CD4-positive, alpha-beta T cell treated with Interleukin-6 at 100 ng/mL for 8 hours (primary cell): ENCODE measurements at places on chromosomes 7 and 10.
A peak's percentile ranks its signal among the peaks of the same experiment; 100 is the strongest.

- DNase-seq: no peak
Measured at GRCh38 chr10:103140469-103140868, 52.6 kb downstream of the NT5C2 start.

DNA sequence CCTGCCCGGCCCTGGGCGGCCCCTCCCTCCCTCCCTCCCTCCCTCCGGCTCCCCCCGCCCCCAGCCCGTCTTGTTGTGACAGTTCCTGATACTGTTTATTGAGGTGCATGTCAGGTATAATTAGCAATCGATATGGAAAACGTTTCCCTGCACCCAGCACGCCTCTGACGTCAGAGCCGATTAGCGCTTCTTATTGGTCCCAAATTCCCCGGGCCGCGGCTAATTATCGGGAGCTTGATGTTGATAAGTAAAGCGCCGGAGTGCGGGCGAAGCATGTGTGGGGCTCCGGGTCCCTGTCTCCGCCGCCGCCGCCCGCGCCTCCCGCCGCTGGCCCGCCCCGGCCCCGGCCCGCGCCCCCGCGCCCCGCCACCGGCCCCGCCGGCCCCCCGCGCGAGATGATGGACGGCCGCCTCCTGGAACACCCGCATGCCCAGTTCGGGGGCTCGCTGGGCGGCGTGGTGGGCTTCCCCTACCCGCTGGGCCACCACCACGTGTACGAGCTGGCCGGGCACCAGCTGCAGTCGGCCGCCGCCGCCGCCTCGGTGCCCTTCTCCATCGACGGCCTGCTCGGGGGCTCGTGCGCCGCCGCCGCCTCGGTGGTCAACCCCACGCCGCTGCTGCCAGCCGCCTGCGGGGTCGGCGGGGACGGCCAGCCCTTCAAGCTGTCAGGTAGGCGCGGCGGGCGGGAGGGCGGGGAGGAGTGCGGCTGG lies at the start of gene UNCX:
UNCX (plus strand) TSS at position 250 of the 710 bp plus-strand sequence; CDS start at position 396, 146 bp downstream.
- no peak for DNase-seq

DNA sequence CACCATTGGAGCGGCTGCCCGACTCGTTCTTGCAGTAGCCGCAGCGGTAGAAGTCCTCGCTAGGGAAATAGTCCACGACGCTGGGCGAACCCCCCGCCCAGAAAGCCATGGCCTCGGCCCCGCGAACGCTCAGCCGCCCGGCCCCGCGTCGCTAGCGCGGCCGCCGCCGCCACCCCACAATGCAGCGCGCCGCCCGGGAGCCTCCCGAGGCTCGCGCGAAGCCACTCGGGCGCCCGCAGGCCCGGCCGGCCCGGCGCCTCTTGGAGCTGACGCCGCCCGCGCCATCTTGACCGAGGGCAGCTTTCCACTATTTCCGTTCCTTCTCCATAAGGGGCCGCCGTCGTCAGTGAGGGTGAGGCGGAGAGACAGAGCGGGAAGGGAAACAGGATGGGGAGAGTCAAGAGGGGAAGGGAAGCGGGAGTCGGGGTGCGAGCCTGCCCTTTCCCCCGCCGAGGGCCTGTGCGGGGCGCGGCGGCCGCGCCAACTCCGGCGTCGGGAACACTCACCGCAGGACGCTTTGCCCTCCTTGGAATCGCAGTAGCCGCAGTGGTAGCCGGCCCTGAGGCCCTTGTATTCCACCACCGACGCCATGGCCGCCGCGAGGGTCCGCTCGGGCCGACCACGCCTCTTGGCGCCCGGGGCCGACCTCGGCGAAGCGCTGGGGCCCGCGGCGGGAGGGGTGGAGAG lies at the start of gene ATE1:
ATE1 (minus strand) TSS at position 191 of the 687 bp plus-strand sequence; CDS start at position 109, 82 bp downstream.
- peak; percentile 76 for DNase-seq

DNA sequence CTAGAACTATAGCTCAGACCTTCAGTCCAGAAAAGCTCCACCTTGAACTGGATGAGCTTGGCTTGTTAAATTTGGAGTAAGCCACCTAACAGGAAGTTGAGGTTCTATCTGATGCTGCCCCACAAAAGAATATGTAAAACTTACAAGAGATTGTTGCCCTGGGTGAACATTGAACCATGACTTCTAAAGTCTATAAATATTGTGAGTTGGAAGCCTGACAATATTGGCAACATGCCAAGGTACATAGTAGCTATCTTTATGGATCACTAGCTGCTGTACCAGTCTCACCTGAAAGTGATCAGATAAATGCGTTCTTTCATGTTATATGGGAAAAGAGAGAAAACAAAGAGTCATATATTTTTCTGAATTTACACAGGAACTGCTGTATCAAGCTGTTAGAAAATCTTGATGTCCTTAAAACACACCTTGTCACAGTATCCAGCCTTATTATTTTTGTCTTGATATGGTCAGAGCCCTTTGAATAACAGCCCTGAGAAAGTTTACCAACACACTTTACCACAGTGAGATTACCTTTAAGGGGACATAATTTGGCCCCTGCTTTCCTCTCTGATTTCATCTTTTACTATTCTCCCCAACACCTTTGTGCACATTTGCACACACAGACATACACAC lies 92.0 kb downstream of the LSMEM1 start:
- no peak for DNase-seq

GRCh38 chr7:47724335-47724982 lies 142.5 kb upstream of the TNS3 start:
- no peak for DNase-seq

DNA sequence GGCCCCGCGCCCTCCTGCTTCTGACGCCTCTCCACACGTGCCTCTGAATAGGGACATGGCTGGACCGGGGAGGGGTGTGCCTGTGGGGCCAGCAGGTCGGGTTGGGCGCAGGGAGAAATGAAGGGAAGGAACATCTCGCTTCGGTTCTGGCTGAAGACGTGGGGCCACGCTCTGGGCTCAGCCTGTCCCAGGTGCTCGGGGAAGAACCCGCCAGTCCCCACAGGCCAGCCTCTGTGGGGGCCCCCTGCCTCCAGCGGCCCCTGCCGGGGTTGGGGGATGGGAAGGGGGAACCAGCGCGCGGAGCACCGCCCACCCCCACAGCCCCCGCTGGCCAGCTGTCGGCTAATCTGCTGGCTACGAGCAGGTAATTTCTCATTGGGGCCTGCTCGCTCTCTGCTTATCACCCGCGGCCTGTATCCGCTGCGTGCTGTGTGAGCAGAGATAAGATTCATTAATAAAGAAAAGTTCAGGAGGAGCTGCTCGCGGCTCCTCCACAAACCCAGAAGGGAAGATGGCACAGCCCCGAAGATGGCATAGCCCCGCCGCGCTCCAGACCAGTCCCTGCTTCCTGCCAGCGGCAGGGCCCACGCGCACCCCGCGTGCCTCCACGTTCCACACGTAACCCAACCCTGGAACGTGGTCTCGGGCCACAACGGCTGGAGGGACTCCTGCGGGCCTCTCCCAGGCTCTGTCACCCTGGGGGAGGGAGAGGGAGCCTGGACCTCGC lies 186.2 kb downstream of the ELFN1 start:
- DNase-seq: no peak

GRCh38 chr7:156356551-156356950 lies 284.0 kb upstream of the RNF32 start:
- no peak for DNase-seq

DNA sequence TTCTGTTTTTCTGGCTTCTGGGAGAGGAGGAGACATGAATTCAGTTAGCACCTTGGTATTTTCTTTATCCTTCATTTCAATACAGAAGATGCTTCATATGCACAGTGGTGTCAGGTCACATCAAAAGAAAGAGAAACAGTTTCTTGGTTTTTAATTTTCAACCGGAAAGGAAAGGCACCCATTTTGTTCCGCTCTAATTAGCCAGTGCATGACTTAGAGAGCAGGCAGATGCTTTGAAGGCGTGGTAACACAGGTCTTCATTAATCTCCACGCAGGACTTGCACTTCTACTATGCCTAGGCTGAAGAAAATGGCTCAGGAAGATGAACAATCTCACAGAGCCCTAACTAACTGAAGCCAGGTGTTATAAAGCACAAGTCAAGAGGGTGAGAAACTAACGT lies 70.4 kb upstream of the ATRNL1 start:
- no peak for DNase-seq

- DNase-seq: no peak
Measured at GRCh38 chr7:127885843-127886242, 145.4 kb downstream of the LRRC4 start.

- DNase-seq: no peak
Measured at GRCh38 chr10:97687785-97688781, 1.0 kb upstream of the AVPI1 start.

- no peak for DNase-seq
Measured at GRCh38 chr7:124791426-124791825, 25.8 kb upstream of the GPR37 start.

- DNase-seq: no peak
Measured at GRCh38 chr7:157668221-157668883, 331.5 kb downstream of the DNAJB6 start.

DNA sequence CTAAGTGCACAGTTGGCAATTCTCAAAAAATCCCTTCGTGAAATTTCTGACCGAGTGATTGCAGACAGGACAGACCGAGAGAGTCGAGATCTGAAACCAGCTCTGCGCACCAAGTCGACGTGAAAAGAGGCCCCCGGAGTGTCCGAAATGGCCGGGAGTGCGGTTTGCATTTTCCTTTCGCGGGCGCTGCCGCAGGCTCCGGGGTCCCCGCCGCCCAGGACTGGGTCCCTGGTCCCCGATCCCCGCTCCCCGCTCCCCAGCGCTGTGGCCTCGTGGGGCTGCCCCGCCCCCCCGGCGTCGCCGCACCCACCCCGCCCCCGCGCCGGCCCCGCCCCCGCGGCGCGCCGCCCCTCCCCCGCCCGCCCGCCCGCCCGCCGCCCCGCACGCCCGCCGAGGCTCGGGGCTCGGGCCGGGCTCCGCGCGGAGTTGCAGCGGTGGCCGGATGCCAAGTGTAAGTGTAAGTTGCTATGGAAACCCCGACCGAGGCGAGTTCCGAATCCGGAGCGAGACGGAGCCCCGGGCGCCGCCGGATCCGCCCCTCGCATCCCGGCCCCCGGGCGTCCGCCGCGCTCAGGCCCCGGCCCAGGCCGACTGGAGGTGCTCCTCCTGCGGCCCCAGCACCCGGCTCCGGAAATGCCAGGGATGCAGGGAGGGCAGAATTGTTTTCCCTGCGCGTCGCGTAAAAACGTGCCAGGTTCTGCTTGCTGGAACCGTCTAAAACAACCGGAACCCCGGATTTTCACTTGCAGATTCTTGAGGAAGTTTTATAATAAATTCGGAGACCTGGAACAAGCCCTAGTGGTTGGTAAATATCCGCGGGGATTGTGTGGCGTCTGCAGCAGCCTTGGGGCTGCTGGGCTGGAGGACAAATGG lies 4.6 kb downstream of the BMI1 start:
- peak; percentile 79 for DNase-seq

DNA sequence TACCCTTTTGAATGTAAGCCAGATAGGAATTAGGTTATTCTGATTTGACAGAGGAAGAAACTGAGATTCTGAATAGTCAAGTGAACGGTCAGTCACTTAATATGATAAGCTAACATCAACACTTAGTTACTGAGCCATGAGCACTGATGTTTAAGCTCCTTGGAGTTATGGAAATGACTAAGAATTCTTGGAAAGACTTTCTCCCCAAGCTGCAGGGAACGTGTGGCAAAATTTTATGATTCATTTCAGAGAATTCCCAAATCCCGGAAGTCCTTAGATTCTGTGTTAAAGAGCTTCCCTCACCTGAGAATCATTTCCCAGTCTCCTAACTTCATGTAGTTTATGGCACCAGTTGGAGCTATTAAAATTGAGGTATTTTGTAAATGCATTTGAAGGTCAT lies 330.9 kb downstream of the XPNPEP1 start:
- no peak for DNase-seq

GRCh38 chr10:45008524-45009161 lies 7.9 kb downstream of the ZNF22 start:
- peak; percentile 53 for DNase-seq

- no peak for DNase-seq
Measured at GRCh38 chr7:26533217-26533616, 241.6 kb downstream of the SNX10 start.

DNA sequence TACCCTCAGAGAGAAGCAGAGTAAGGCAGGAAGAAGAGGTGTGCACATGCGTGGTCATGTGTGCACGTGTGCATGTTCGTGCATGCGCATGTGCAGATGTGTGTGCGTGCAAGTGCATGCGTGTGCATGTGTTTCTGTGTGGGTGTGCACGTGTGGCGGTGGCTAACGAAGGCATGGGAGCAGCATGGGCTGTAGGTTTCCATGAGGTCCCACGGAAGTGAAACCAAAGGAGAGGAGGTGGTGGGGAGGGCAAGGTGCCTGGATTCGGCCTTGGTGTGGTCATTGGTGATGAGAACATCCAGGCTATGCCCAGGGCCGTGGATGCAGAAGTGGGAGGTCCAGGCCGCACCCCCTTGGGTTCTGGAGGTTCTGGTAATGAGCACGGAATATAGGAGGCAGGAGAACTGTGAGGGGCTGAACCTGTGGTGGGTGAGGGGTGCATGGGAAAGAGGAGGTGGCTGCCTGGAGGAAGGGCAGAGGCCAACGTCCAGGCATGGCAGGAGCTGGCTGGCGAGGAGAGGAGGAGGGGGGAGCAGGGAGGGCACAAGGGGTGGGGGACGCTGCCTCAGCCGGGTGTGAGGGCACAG lies 2.4 kb upstream of the INPP5A start:
- no peak for DNase-seq

DNA sequence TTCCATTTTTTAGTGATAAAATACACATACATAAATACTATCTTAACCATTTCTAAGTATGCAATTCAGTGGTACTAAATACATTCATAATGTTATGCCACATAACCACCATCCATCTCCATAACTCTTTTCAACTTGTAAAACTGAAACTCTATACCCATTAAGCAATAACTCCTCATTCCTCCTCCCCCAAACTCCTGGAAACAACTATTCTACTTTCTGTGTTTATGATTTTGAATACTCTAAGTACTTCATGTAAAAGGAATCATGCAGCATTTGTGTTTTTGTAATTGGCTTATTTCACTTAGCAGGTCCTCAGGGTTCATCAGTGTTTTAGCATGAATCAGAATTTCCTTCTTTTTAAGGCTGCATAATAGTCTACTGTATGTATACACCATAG lies 131.8 kb downstream of the TES start:
- no peak for DNase-seq

- peak; percentile 43 for DNase-seq
Measured at GRCh38 chr7:29337546-29338116, 143.1 kb downstream of the CHN2 start.

GRCh38 chr7:159071260-159071659 lies 73.4 kb downstream of the VIPR2 start:
- no peak for DNase-seq

GRCh38 chr7:157436763-157437480 lies 100.1 kb downstream of the DNAJB6 start:
- DNase-seq: no peak

DNA sequence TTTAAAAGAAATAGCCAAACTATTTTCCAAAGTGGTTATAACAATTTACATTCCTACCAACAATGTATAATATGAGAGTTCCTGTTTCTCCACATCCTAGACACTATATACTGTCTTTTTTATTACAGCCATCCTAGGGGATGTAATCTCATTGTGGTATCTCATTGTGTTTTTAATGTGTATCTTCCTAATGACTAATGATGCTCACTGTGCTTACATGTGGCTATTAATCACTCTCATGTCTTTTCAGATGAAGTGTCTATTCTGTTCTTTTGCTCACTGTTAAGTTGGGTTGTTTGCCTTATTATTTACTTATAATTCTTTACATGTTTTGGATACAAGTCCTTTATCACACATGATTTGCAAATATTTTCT lies 71.8 kb downstream of the ZNF438 start:
- no peak for DNase-seq

- no peak for DNase-seq
Measured at GRCh38 chr10:116836902-116837523, 12.3 kb upstream of the ENO4 start.

- DNase-seq: no peak
Measured at GRCh38 chr10:60718886-60719285, 59.4 kb upstream of the CDK1 start.

- no peak for DNase-seq
Measured at GRCh38 chr10:90993340-90993739, 72.5 kb upstream of the ANKRD1 start.
